ENCODE measurements at places on chromosomes 2 and 18. TPM values are rescaled to one million over a fixed set of nuclear protein-coding genes. Genes with fewer than 3 reads are reported as not detected.

Gene NOL4
- polyA plus RNA-seq: 1.8 TPM

Gene MAP3K19
- polyA plus RNA-seq: 3.9 TPM

Gene RAB6C
- 0.78 TPM for polyA plus RNA-seq

Gene RAPH1
- 30.2 TPM for polyA plus RNA-seq

Gene ASB18
- polyA plus RNA-seq: 0.07 TPM

Gene TNP1
- polyA plus RNA-seq: not detected

Gene TXNDC2
- 0.14 TPM for polyA plus RNA-seq

Gene TMEM247
- polyA plus RNA-seq: not detected

Gene CDH7
- 1.5 TPM for polyA plus RNA-seq

Gene MOGAT1
- not detected for polyA plus RNA-seq

Gene CAD
- polyA plus RNA-seq: 52.8 TPM

Gene STEAP3
- 1.9 TPM for polyA plus RNA-seq

Gene INO80D
- polyA plus RNA-seq: 13.0 TPM

Gene HOXD10
- polyA plus RNA-seq: 0.40 TPM

Gene COL6A3
- polyA plus RNA-seq: 759 TPM

Gene TBR1
- 0.04 TPM for polyA plus RNA-seq

Gene UGT1A9
- not detected for polyA plus RNA-seq

Gene PAX3
- 0.13 TPM for polyA plus RNA-seq

Gene ZNF516
- polyA plus RNA-seq: 50.7 TPM

Gene NR4A2
- polyA plus RNA-seq: 4.5 TPM

Gene CD8B
- polyA plus RNA-seq: 0.82 TPM

Gene SERPINB3
- polyA plus RNA-seq: not detected

Gene CFAP221
- polyA plus RNA-seq: 16.6 TPM

Gene EIPR1
- 21.8 TPM for polyA plus RNA-seq

Gene PFN4
- 3.0 TPM for polyA plus RNA-seq

Gene TEKT4
- polyA plus RNA-seq: 1.8 TPM

Gene NOTO
- polyA plus RNA-seq: 0.11 TPM

Gene MAPRE3
- 12.4 TPM for polyA plus RNA-seq

Gene DLX1
- not detected for polyA plus RNA-seq

Gene PLGLB1
- 17.7 TPM for polyA plus RNA-seq

Gene RAMP1
- 8.7 TPM for polyA plus RNA-seq

Gene GRHL1
- 4.9 TPM for polyA plus RNA-seq

Gene MLPH
- 3.0 TPM for polyA plus RNA-seq

Gene NRP2
- 42.3 TPM for polyA plus RNA-seq

Measured in left lung (tissue), 14 donors.